NCI-H524 (cell line): ENCODE measurements at places on chromosomes 6 and 20.

DNA sequence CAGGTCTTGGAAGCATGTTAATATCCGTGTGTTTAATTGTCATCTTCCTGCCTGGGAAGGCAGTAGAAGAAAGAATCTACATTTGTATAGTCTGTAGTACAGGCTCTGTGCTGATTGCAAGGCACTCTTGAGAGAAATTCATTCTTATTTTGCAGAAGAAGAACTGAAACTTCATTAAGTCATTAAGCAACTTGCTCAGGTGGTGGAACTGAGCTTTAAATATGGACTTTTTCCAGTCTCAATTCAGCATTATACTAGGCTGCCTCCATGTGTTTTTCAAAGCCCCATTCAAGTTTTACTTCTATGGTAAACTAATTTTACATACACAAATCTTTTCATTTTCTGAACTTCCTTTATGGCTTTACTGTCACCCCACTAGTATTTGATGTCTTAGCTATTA lies 18.7 kb downstream of the ZNF451 start:
- DNase-seq, result no peak

GRCh38 chr6:83117802-83118201 lies 50.3 kb downstream of the DOP1A start:
- DNase-seq, result no peak

DNA sequence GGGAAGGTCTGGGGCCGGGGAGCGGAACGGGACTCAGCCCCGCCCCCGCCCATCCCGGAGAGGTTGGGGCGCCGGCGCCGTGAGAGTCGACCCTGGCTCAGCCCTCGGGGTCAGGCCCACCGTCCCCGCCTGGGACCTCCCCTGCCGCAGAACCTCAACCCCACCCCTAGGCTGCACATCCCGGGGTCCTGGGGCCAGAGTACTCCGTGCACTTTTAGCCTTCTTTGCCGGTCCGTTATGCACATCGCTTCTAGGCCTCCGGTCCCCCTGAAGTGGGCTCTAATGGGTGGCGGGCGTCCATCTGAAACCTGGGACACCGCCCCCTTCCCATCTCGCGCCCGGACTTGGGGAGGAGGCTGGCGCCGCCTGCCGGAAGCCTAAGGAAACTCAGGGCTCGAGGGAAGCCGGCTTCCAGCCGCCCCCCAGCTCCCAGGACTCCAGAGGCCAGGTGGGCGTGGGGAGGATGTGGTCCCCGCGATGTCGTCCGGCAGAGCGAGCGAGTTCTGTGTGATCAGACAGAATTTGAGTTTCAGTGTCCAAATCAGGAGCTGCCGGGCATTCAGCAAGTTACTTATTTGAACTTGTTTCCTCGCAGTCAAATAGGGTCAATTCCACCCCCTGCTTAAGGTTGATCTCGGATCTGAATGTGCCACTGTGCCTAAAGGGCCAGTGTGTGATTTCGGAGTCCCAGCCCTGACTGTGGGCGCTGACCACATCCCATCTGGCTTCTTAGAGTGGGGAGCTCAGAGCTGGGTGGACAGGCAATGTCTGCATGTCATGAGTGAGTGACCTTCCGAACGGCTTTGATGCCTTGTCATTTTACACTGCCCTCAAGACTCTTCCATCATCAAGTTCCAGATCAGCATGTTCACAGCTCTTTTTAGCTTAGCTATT lies 47.6 kb downstream of the CPXM1 start:
- peak; percentile 39 for DNase-seq

- no peak for DNase-seq
Observed at GRCh38 chr6:19417713-19418112, 419.5 kb upstream of the ID4 start.

DNA sequence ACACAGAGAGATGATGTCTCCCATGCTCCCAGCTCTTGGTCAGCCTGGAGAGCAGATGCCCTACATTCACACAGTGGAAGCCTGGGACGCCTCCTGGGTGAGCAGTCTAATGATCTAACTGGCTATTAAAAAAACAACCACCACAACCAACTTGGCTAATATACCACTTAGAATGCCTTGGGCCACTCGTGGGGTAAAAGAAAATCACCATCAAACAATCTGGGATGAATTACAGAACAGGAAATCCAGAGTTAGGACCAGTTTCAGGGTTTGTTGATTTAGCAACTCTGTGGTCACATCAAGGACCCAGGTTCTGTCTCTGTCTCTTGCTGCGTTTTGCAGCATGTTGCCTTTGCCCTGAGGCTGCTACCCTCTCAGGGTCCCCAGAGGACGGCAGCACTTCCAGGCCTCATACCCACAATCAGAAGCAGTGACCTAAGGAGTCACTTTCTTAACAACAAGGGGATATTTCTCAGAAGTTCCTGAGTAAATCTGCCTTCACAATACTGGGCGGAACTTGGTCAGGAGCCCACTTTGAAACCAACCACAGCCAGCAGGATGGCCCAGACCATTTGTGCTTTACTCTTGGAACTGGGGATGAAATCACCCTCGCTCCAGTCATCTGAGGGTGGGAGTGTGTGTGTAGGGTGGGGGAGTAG lies 118.7 kb downstream of the CLIC5 start:
- no peak for DNase-seq

DNA sequence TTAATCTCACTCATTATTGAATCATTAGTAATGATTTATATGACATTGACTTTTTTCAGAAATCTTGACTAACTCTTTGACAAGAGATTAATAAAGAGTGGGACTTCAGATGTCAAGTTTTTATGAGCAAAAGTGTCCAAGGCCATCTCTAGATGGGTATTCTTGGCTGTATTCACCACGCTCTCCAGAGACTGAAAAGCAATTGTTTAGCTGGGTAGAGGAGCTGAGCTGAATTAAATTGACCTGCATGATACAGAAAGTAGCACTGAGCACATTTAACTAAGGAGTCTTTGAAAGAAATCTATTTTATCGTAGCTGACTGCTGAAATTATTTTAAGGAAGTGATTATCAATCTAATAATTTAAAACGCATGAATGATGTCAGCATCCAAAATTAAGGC lies 89.4 kb downstream of the LINC00237 start:
- no peak for DNase-seq

- no peak for DNase-seq
Observed at GRCh38 chr6:57294862-57295445, 22.5 kb upstream of the PRIM2 start.

GRCh38 chr6:131717836-131718542 lies 7.2 kb upstream of the CTAGE9 start:
- no peak for DNase-seq

DNA sequence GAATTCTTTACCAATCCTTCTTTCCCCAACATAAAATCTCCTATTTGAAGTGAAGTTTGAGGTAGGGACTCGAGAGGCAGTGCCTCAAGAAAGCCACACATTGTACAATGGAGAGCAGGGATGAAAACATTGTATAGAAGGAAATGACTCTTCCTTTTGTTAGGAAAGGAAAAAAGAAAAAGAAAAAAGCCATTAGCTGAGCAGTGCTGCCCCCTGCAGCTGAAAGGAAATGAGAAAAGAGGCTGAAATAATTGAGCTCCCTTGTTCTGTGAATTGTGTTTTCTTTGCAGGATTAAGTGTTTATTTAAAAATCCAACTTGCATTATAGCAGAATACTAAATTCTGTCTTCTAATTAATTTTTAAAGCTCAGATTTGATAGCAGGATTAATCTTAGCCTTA lies 162.9 kb upstream of the SASH1 start:
- DNase-seq, result peak; percentile 39

GRCh38 chr6:1855890-1856289 lies 246.2 kb downstream of the FOXC1 start:
- no peak for DNase-seq

- no peak for DNase-seq
Observed at GRCh38 chr6:22318404-22318803, 21.6 kb upstream of the PRL start.

DNA sequence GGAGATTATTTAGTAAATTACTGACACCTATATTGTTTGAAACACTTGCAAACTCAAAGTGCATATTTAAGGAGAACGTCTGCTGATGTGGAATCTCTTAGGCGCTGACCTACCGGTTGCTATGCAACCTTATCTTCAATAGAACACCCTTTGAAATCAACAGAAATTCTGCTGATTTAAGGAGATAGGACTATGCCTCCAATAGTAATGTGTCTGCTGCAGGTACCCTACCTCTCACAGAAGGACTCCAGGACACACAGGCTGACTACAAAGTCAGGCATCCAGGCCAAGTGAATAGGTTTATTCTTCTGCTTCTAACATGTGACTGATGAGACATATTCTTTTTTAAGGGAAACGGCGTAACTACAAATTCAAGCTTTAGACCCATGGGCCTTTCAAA lies 311.7 kb downstream of the CBLN4 start:
- DNase-seq, result no peak

GRCh38 chr6:32188381-32189068 lies 1.5 kb downstream of the PBX2 start:
- no peak for DNase-seq

DNA sequence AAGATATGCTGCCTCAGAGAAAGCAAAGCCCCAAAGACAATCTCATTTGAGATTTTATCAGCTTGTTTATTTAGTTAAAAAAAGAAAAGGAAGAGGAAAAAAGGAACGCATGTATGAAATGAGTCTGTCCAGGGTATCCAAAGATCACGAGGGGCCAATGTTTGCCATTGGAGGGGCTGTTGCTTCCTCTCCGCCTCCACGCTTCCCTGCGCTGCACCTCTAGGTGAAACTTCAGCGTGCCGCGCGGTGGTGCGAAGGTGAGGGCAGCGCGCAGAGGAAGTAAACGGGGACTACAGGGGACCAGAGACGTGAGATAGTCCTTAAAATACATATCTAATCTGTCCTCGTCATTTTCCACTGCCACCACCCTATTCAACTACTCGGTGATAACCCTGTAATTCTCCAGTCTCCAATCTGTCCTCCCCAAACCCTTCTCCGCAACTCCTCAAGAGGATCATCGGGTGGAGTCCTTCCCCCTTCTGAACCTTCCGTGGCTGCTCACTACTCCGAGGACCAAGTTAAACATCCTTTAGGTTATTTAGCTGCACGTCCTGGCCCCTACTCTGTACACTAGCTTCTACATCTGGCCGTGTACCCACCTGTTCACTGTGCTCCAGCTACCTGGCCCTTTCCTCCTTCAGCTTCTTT lies 1.1 kb upstream of the DCBLD1 start:
- no peak for DNase-seq

DNA sequence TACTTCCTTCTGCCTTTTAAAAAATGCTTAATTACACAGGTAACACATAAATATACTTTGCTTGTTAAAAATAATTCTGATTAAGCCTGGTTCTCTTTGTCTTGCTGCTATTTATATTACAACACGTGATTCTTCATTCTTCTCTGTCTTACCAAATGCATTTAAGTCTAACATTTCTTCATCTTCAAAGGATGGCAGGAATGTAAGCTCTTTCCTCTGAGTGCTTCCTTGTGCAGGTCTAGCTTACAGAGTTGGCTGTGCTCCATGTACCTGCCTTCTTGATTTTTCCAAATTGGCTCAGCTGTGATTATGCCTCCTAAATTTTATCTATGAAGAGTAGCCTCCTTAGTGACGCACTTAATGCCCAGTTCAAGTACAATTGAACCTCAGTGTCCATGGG lies 44.4 kb downstream of the RNF144B start:
- no peak for DNase-seq

DNA sequence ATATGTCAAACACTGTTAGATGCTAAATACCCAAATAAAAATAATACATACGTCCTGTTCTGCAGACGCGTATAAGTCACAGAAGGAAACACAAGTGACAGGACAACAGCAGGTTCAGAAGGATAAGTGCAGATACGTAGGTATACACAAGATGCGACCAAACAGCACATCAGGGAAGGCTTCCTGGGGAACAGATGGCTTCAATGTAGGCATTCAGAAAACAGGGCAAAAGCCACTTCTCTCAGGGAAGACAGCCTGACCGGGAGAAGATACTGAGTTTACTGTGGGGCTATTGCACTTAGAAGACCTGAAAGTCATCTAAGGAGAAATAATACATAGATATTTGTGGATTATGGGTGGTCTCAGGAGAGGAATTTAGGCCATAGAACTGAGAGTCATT lies 1.9 kb downstream of the HLA-DPA1 start:
- DNase-seq, result peak; percentile 14

- DNase-seq, result no peak
Observed at GRCh38 chr6:150266963-150267685, 101.7 kb upstream of the IYD start.

- DNase-seq, result peak; percentile 49
Observed at GRCh38 chr6:116922853-116923548, 46.0 kb downstream of the RFX6 start.

GRCh38 chr6:164924674-164925073 lies 384.7 kb downstream of the C6orf118 start:
- no peak for DNase-seq

- no peak for DNase-seq
Observed at GRCh38 chr6:161080263-161080970, 88.8 kb downstream of the MAP3K4 start.

DNA sequence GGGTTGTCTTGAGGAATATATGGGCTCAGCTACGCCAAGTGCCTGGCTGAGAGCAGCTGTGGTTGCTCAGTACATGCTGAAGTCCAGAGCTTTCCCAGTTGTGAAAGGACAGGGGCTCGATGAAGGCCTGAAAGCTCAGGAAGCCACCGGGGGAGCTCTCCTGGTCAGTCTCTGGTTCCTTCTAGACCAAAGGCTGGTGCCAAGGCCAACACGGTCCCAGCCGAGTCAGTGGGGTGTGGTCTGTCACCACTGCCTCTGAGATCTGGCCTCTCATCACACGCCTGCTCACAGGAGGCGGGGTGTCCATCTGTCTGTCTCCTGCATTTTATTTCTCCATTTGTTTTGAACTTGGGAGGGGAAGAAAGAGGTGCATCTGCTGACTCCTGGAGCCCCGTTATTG lies 4.9 kb upstream of the FAM83C start:
- DNase-seq, result no peak

- DNase-seq, result no peak
Observed at GRCh38 chr20:25720285-25720684, 23.6 kb upstream of the ZNF337 start.
